Omental fat pad (tissue), 4 donors: ENCODE measurements at places on chromosomes 3 and 15. TPM values are rescaled to one million over a fixed set of nuclear protein-coding genes. Genes with fewer than 3 reads are reported as not detected.

The ALG1L2 gene
- not detected for total RNA-seq

The POTEB3 gene
- total RNA-seq, result not detected

The MRPS11 gene
- total RNA-seq, result 39.0 TPM

The NLGN1 gene
- total RNA-seq, result 8.0 TPM

The CLDN18 gene
- not detected for total RNA-seq

The PAQR5 gene
- total RNA-seq, result 11.9 TPM

The APOD gene
- 1,610 TPM for total RNA-seq

The ZBED2 gene
- not detected for total RNA-seq

The GOLGA8R gene
- total RNA-seq, result 4.2 TPM

The ERC2 gene
- 0.75 TPM for total RNA-seq

The OSTN gene
- not detected for total RNA-seq

The RAB6B gene
- 3.6 TPM for total RNA-seq

The THPO gene
- total RNA-seq, result 0.36 TPM

The PTPN9 gene
- total RNA-seq, result 18.9 TPM

DNA sequence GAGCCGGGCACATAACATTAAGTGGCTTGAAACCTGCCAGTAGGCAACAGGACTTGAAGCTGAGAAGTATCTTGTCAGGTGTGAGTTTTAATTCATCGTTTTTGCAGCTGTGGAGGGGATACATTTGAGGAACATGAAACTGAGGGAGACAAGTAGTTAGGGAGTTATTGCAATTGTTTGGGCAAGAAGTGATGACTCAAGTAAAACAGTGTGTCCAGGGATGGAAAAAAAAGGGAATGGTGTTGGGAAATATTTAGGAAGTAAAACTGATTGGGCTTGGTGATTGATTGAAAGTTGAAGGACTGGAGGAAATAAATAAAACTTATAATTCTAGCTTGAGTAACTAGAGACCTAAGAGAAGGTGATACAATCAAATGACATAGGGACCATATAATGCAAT, 85.5 kb downstream of the NCEH1 start:
- DNase-seq, result no peak

- DNase-seq, result no peak
Measured at GRCh38 chr3:117441851-117442250, 732.3 kb downstream of the TUSC7 start.

GRCh38 chr15:65921780-65922179, 52.5 kb downstream of the RAB11A start:
- no peak for DNase-seq

DNA sequence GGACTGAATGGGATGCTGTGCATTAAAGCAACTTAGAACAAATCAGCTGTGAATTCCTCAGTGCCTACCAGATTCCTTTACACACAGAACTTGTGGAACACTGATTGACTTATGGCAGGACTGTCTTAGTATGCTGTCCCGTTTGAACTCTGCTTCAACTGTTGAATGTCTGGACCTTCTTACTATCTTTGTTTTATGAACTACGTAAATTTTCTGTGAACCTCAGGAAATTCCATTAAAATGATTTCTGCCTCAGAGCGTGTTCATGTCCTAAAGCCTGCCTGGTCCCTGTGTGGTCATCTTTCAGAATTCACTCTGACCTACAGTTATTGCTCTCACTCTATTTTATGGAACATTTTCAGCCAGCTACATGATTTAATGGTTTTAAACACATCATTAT, 29.4 kb upstream of the FBN1 start:
- no peak for DNase-seq

- DNase-seq, result no peak
Measured at GRCh38 chr15:74414603-74415338, 19.0 kb downstream of the SEMA7A start.

DNA sequence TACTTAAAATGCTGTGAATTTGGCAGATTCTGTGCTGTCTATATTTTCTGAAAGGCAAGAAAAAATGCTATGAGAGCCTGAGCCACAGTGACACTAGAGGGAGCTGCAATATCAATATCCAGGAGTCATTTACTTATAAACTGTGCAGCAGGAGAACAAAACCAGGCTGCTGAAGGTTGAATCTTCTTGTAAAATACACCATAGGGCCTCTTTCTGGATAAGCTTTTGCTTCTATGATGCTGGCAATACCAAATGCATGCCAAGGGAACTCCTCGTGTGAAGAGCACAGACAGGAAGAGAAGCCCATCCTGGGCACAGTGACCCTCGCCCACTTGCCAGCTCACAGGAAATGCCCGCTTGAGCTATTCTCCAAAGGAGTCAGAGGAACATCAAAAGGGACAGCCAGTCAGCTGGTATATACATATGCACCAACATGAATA, 48.0 kb upstream of the TSPAN3 start:
- DNase-seq, result no peak

DNA sequence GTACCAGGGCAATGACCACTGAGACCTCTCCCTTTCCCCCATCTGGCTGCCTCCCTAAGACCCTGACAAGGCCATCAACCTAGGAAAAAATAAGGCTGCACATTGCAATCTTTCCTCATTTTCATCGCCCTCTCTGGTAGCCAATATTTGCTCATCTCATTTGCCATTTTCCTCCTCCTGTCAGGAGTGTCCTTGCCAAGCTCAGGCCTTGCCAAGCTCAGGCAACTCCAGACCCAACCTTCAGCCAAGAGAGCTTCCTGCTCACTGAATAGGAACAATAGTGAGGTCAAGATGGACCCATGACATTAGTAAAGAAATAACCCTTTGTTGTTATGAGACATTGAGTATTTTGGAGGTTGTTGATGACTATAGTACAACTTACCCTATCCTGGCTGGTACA, 380.3 kb downstream of the RSL24D1 start:
- DNase-seq, result no peak

DNA sequence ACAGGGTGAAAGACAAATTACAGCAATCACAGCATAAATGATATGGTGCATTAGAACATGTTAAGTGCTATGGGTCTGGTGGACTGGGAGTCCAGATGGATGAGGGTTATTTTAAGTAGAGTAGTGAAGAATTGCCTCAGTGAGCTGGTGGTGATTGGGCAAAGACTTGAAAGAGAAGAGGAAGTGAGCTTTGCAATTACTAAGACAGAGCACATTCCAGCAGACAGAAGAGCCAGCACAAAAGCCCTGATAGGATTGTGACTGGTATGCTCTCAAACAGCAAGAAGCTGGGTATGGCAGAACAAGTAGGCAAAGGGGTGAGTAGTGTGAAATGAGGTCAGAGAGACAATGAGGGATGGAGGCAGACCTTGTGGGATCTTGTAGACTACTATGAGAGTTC, 2.1 kb upstream of the ACKR4 start:
- no peak for DNase-seq

GRCh38 chr15:76935620-76936019, 4.1 kb downstream of the RCN2 start:
- no peak for DNase-seq

GRCh38 chr3:24828011-24828410, 333.4 kb upstream of the THRB start:
- DNase-seq, result no peak

- DNase-seq, result no peak
Measured at GRCh38 chr3:100496711-100497261, 4.4 kb downstream of the TMEM45A start.

GRCh38 chr3:47414666-47415587, 34.1 kb downstream of the PTPN23 start:
- DNase-seq, result no peak

GRCh38 chr3:147393261-147393942, 12.9 kb downstream of the ZIC4 start:
- no peak for DNase-seq

DNA sequence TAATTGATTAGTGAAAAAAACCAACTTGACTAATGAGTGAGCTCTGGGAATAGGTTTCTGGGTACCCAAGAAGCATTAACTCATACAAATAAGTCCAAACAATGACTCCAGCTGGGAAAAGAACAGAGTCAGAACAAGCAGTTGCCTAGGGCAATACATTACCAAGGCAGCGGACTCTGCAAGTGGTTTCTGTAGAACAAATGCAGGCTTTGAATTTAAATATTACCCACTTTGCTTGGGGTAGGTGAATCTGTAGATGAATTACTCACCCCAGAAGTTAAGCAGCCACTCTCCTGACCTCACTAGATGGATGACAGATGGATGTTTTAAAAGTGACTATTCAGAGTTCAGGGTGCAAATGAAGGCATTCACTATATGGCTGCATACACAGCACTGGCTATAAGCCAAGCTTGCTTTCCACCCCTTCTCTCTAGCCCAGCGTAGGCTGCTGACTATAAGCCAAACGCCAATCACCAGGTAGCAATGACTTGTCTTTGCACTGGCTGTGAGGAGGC, 73.1 kb upstream of the BHLHE40 start:
- no peak for DNase-seq

GRCh38 chr3:100941041-100941440, 52.2 kb downstream of the ABI3BP start:
- DNase-seq, result no peak

GRCh38 chr3:47283591-47284364, 1.0 kb downstream of the KLHL18 start:
- DNase-seq, result no peak

DNA sequence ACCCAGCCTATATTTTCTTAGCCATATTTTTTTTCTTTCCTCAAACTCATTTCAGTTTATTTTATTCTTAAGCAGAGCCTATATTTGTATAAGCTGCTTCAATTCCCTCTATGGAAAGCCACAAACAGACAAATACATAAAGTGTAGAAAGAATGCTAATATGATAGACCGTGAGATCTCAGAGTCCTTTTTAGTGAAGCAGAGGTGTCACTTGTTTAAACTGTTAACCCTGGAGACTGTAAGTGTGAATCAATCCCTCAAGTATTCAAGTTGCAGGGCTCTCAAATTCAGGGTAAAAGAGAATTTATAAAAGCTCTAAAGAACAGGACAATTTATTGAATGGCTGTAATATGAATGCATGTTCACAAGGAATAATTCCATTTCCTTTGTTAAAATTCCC, 72.2 kb upstream of the BHLHE40 start:
- DNase-seq, result no peak

GRCh38 chr3:194931865-194932264, 246.2 kb downstream of the FAM43A start:
- no peak for DNase-seq

DNA sequence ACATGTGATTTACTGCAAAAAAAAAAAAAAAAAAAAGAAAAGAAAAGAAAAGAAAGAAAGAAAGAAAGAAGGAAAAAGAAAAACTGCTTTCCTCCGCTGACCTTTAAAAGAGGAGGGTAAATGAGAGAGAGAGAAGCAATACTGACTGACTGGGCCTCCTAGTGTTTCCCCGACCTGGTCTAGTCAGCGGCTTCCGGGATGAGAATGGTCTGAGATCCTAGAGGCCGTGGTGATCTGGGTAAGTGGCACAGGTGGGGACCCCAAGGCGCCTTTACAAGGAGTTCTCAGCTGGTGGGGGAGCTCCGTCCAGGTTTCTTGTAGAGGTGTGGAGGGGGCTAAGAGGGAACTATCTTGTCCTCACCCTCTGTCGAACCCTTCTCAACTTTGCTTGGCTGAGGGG, 223.1 kb downstream of the MEIS2 start:
- DNase-seq, result no peak

- no peak for DNase-seq
Measured at GRCh38 chr3:110234831-110235230, 836.8 kb upstream of the NECTIN3 start.

DNA sequence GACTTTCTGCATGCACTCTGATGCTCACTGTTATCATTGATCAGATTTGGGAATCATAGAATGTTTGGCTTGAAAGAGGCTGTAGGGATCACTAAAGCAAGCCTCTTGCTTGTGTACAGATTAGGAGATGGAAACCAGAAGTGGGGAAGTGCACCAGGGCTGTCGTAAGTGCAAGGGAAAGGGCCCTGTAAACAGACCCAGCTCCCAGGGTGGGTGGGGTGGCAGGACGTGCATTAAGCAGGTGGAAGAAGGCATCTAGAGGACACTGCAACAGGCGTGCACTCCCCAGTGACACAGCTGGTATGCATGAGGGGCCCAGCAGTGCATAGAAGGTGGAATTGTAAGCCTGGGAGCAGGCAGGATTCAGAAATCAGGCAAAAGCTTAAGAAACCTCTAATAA, 58.0 kb upstream of the SLC7A14 start:
- DNase-seq, result no peak

GRCh38 chr15:79883579-79884203, 13.1 kb downstream of the MTHFS start:
- no peak for DNase-seq

DNA sequence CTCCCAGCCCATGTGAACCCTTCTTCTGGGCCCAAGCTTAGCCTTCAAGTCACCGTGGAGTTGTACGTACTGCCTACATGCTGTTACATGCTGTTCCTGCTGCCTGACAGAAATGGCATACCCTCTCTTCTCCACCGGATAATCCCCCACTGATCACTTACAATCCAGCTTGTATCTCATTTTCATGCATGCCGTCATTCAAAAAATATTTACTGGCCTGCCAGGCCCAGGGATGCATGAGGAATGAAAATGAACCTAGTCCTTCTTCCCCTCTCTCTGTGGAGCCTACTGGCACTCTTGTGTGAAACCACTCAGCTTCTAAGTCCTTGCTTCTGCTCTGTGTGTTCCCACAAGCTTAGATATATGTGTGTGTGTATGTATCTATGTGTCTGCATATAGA, 60.6 kb downstream of the WNT5A start:
- DNase-seq, result no peak

DNA sequence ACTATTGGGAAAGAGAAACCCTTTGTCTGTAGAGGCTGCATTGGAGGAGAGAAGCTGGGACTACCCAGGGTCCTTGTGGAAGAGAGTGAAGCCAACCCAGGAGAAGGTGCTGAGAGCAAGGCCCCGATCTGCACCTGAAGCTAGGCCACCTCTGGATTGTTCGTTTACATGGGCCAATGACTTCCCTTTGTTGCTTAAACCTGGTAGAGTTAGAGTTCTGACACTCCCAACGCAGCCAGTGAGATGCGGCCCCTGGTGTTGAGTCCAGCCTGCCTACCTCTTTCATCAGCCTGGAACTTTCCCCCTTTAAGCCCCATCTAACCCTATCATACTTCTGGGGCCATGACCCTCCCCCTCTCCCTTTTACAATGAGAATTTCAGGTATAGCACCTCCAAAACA, 30.8 kb downstream of the CCDC13 start:
- DNase-seq, result no peak

- DNase-seq, result no peak
Measured at GRCh38 chr15:37032091-37032775, 68.1 kb downstream of the MEIS2 start.

DNA sequence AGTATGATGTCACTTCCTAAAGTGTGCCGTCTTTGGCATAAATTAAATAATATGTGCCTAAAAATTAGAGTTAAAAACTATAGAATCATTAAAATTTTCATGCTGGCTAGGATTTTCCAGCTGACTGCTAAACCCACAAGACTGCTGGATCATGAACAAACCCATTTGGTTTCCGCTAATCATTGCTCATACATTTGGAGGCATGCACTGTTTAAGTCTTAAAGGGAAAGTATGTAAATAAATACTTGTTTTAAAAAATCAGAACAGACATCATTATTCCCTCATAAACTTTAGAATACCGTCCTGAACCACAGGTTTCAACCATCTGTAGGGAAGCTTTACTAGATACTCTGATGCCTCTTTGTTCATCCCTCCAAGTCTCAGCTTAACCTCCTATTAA, 26.5 kb downstream of the ATP6V1A start:
- no peak for DNase-seq

GRCh38 chr15:42335074-42335473, 24.2 kb upstream of the CAPN3 start:
- no peak for DNase-seq
